ENCODE measurements at places on chromosomes 5 and 9. TPM values are rescaled to one million over a fixed set of nuclear protein-coding genes. Genes with fewer than 3 reads are reported as not detected.

FOXD4L6 gene
- not detected for total RNA-seq

FOXD4L4 gene
- not detected for total RNA-seq

TRIM36 gene
- 6.9 TPM for total RNA-seq

DNA sequence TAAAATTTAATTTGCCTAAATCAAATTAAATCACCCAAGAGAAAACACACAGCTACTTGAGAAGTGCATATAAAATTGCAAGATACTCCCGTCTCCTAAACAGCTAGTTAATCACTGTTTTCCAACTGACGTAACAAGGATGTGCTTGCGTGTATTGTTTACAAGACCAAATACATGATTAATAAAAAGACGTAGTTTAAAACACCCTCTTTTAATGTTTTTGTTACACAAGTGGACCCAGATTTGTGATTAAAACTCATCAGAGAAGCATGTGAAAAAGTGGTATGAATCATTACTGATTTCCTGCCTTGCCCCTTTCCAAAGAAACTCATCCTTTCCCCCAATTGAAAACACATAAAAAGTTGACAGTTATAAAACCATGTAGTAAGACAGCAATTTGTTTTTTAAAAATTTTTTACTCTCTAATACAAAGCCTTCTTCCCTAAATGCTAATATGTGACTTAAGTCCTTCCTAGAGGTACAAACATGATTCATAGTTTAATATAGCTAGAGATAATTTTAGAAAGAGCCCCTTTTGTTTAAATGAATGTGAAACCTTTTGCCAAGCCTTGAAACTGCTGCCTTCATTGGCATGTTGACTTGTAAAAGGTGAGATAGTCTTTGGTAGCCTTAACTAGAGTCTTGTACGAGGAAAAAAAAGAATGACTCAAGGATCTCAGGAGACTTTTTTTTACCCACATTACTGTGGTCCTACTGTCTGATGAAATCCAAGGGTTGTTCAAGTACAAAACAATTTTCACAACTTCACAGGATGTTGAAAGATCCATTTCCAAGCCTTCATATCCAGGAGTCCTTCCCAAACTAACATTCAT is 61.4 kb upstream of the FST start:
- H3K27ac ChIP-seq: no peak overlapping the region
- no peaks in the 10 kb centered on the region for H3K27me3 ChIP-seq
- no peak overlapping the region for H3K4me3 ChIP-seq
- DNase-seq: no peak
- no peaks in the 10 kb centered on the region for H3K4me1 ChIP-seq

- no peaks in the 10 kb centered on the region for H3K36me3 ChIP-seq
- no peaks in the 10 kb centered on the region for H3K4me1 ChIP-seq
- H3K4me3 ChIP-seq: no peak overlapping the region
- no peak overlapping the region for H3K27ac ChIP-seq
- no peak for DNase-seq
Observed at GRCh38 chr5:112329419-112330090, 89.5 kb downstream of the EPB41L4A start.

GRCh38 chr9:1875251-1875851 is 139.8 kb upstream of the SMARCA2 start:
- no peak for DNase-seq
- H3K27me3 ChIP-seq: no peaks in the 10 kb centered on the region
- H3K4me3 ChIP-seq: no peak overlapping the region
- H3K27ac ChIP-seq: no peak overlapping the region
- H3K36me3 ChIP-seq: no peaks in the 10 kb centered on the region

GRCh38 chr5:122377026-122377425 is 65.0 kb downstream of the SNCAIP start:
- no peak overlapping the region for H3K27ac ChIP-seq
- H3K27me3 ChIP-seq: no peaks in the 10 kb centered on the region
- DNase-seq: no peak
- no peaks in the 10 kb centered on the region for H3K36me3 ChIP-seq
- H3K4me3 ChIP-seq: no peak overlapping the region

Measured in left lung (tissue), 14 donors.